Activated CD4-positive, alpha-beta T cell treated with anti-CD3 and anti-CD28 coated beads, Interleukin-2, amount 10 ng/mL, durations not matched to agents 7 days and 5 days (primary cell): ENCODE measurements at places on chromosomes 7 and 10. TPM values are rescaled to one million over a fixed set of nuclear protein-coding genes. Genes with fewer than 3 reads are reported as not detected.

- H3K27me3 ChIP-seq = no peaks in the 10 kb centered on the region
- peaks cover 6% of the 10 kb centered on the region for H3K36me3 ChIP-seq
- H3K4me1 ChIP-seq = peaks cover 16% of the 10 kb centered on the region
- H3K4me3 ChIP-seq = no peak overlapping the region
These were observed 78.9 kb downstream of the ANK3 start for GRCh38 chr10:60310740-60311139.

GRCh38 chr7:1666823-1667565 lies 3.1 kb upstream of the ELFN1 start:
- no peak overlapping the region for H3K27ac ChIP-seq
- H3K27me3 ChIP-seq = peaks cover 43% of the 10 kb centered on the region
- DNase-seq = no peak
- H3K36me3 ChIP-seq = no peaks in the 10 kb centered on the region
- peak overlapping the region; percentile 41 for H3K4me3 ChIP-seq
- peaks cover 8% of the 10 kb centered on the region for H3K4me1 ChIP-seq

The CELF2 gene
- 181 TPM for total RNA-seq

The AASS gene
- total RNA-seq = 0.84 TPM

GRCh38 chr10:46264737-46265368 lies 21.9 kb upstream of the ANTXRL start:
- no peak overlapping the region for H3K4me3 ChIP-seq
- H3K36me3 ChIP-seq = peaks cover 52% of the 10 kb centered on the region
- peaks cover 25% of the 10 kb centered on the region for H3K4me1 ChIP-seq
- no peaks in the 10 kb centered on the region for H3K27me3 ChIP-seq

The JAKMIP3 gene
- total RNA-seq = 0.12 TPM

The TBC1D12 gene
- total RNA-seq = 0.07 TPM

GRCh38 chr10:127848226-127848625 lies 44.5 kb downstream of the CLRN3 start:
- DNase-seq = no peak
- H3K36me3 ChIP-seq = no peaks in the 10 kb centered on the region
- H3K4me3 ChIP-seq = no peak overlapping the region
- H3K4me1 ChIP-seq = peaks cover 6% of the 10 kb centered on the region
